ENCODE measurements at places on chromosomes 5 and 9.

GRCh38 chr9:120032639-120033038 is 547.3 kb downstream of the CDK5RAP2 start:
- DNase-seq = no peak

- DNase-seq = no peak
Measured at GRCh38 chr5:128241051-128241695, 157.6 kb downstream of the SLC12A2 start.

GRCh38 chr5:79430196-79430595 is 83.7 kb downstream of the HOMER1 start:
- DNase-seq = no peak

DNA sequence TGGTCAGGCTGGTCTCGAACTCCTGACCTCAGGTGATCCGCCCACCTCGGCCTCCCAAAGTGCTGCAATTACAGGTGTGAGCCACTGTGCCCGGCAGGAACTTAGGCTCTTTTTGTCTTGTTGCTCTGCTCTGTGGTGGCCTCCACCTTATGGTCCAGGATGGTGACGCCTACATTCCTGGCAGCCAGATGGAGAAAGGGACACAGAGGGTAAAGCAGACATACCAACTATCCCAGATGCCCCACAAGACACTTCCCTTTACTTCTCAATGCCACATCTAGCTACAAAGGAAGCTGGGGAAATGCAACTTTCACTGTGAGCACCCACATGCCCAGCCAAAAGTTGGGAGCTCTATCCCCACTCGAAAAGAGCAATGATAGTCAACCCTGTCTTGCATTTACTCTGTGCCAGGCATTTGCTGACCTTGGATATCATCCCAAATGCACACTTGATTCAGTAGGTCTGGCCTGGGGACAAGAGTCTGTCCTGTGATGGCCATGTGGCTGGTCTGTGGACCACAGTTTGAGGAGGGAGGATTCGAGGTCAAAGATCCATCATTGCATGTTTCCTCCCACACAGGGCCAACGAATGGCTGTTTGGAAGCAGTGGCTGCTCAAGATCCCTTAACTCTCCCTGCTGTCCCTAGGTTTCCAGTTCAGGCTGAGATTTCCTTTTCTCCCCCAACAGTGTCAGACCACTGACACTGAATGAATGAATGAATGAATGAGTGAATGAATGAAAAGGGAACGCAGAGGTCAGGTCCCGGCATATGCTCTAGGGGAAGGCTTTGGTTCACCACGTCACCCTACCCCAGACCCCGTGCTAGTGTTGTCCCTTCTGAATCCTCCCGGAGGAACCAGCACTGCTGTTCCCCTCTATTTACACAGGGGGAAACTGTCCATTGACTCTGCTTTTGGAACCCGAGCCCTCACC is 1.4 kb upstream of the ERGIC1 start:
- no peak for DNase-seq

- no peak for DNase-seq
Measured at GRCh38 chr9:17929506-17929905, 350.6 kb downstream of the SH3GL2 start.

GRCh38 chr9:124137009-124137943 is 120.5 kb upstream of the NEK6 start:
- no peak for DNase-seq

DNA sequence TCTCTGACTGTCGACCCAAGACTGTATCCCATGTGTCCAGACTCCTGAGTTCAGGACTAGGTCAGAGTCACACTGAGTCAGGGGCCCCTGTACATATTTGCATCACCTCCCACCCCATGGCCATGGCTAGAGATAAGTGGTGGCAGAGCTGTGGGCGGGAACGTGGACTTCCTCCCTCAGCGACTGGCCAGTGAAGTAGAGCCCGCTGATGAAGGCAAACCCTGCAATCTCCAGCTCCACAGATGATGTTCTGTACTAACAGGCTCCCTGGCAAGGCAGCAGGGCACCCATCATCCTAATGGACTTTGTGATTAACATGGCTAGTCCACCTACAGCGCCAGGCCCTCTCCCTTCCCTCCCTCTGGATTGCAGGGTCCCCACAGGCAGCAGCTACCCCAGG is 110.5 kb upstream of the LRRTM2 start:
- no peak for DNase-seq

- DNase-seq = no peak
Measured at GRCh38 chr9:134764473-134765269, 115.9 kb upstream of the FCN2 start.
